C1 segment of cervical spinal cord (tissue), 14 donors: ENCODE measurements at places on chromosomes 7 and 10.

DNA sequence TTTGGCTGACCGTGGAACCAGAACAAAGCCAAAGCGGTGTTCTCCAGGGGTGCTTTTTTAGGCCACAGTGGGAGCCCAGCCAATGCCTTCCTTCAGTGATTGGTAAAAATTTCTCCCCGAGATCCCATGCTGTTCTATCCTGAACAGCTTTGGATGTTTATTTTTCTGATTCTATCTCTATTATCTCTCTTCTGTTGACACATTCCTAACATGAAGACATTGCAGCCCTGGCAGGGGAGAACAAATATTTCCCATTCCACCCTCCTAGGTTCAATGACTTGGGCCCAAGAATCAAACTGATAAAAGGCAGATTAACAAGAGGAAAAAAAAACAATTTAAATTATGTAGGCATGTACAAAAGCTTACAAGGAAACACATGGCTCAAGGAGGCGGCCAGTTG is 162.7 kb downstream of the PFKFB3 start:
- no peak for DNase-seq

DNA sequence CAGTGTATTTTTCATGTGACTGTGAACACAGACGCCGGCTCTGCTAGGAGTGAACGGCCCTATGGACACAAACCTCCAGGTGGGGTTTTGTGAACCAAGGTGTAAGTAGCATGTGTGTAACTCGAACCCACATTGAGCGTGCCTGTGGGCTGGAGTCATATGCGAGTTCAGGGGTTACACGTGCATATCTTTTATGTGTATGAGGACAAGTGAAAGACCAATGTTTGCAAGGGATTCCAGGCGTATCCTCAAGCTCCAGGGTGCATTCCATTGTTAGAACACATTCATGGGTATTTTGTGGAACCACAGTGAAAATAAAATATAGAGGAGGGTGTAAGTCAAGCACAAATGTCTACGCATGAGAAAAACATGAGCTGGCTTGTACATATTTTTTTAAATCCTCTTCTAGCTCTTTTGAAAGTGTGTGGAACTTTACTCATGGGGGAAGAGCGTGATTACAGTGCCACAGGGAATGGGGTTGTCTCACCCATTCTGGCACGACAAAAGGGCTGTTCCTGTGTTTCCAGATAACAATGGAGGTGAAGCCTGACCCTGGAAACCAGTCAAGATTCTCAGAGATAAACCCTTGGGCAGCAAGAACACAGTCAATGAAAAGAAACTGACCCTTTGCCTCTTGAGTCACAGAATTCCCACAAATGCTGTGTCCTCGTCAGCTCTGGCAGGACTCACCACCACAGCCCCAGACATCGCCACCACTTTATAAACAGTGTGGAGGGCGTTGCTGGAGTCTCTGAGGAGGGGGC is 37.0 kb upstream of the GOT1 start:
- DNase-seq, result no peak

- DNase-seq, result no peak
Observed at GRCh38 chr10:34147641-34148304, 667.3 kb downstream of the PARD3 start.

DNA sequence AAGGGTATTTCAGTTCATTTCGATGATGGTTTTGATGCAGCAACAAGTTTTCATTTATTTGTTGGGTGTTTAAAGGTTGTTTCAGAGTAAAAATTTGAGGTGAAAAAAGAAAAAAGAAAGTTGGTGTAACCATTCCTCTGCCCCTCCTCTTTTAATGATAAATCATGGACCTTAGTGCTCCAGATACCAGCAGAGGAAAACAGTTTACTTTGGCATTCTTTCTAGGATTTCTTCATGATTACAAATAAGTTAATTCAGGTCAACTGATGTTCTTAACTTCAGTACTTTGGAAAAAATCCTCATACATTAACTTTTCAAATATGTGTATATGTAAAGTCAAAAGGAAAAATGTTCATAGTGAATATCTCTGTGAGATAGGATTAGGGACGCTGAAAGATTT is 2.0 kb upstream of the RBP4 start:
- DNase-seq, result no peak

- no peak for DNase-seq
Observed at GRCh38 chr10:14330388-14331061, at the start of gene FRMD4A. TSS of gene FRMD4A (minus strand) at chr10:14330924.

GRCh38 chr7:105132835-105133234 is 118.8 kb downstream of the KMT2E start:
- DNase-seq, result no peak

GRCh38 chr7:31647511-31647910 is 39.5 kb upstream of the PPP1R17 start:
- DNase-seq, result no peak
